ENCODE measurements at places on chromosomes 7 and 10.

- DNase-seq = no peak
Observed at GRCh38 chr7:14999331-14999730, 96.8 kb upstream of the DGKB start.

DNA sequence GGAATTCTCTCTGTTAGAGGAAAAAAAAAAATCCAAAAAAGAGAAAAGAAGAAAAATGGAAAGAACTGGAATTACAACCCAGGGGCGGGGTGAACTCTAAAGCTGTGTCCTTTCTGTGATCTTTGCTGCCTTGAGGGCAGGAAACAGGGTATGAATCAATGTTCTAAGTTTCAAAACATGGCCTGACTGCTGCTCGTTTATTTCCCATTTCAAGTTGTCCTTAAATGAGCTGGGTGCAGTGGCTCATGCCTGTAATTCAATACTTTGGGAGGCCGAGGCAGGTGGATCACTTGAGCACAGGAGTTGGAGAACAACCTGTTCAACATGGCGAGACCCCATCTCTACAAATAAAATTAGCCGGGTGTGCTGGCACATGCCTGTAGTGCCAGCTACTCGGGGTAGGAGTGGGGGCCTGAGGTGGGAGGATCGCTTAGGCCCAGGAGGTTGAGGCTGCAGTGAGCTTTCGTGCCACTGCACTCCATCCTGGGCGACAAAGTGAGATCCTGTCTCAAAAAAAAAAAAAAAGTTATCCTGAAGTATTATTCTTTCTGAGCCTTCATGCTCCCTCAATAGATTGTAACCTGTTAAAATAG lies 24.7 kb upstream of the TFAM start:
- no peak for DNase-seq

GRCh38 chr10:120788771-120789170 lies 62.4 kb upstream of the WDR11 start:
- DNase-seq = no peak

DNA sequence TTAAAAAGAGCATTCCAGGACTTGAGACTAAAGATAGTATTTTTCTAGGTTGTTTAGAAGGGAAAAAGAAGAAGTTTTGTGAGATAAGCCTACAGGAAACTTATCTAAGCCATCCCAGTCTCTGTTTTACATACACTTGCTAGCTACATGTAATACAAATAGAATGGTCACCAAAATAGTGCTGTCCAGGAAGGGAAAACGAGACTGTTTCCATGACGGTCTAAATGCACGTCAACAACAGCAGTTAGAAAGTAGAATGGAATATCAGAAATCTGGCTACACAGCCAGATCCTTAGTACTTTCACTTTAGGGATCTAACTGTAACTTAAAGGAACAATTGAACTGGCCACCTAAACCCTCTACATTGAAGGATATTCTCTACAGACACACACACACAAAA lies 117.6 kb downstream of the TSPAN12 start:
- DNase-seq = no peak

DNA sequence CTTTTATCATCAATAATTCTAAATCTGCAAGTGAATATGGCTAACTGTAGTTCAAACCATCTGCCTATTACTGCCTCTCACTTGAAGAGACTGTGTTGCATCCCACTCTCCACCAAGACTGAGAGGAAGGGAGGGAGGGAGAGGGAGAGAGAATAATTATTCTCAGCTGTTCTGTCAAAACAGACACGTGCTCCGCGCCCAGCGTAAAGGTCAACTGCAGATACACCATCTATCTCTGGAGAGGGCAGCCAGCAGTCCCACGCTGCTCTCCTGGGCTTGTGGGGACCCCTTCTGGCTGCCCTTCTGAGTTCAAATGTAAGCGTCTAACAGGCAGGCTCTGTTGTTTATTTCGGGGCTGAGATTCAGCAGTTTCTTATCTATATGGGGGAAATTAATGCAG lies 625.5 kb upstream of the GALNT17 start:
- DNase-seq = no peak

GRCh38 chr7:46550864-46551263 lies 629.8 kb upstream of the IGFBP3 start:
- no peak for DNase-seq

- no peak for DNase-seq
Observed at GRCh38 chr7:151425670-151426440, 14.1 kb downstream of the CRYGN start.

DNA sequence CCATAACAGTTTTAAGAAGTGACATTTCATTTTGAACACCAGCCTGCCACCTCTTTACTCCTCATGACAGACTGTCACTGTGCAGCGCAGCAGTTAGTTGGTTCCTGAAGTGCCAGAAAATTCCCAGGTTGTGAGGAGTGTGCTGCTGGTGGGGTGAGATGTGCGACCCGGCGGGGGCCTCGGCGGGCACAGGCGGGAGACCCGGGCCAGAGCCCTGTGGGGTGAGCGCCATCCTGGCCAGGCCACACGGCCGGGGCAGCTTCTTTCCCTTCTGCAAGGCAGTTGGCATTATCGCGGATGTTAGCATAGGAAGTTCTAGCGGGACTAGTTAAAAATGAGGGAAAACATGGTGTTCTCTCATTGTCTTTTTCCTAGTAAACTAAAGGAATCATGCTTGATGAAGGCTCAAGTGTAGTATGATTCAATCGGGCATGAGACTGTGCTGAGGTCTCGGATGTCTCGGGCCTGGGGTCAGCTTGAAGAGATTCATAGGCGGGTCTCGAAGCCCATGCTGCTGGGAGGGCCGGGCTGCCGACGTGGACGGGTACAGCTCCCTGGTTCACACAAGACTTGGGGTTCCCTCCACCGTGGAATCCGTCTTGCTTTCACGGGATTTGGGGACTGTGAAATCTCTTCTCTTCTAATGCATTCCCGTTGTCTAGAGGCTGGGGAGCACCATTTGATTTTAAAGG lies 56.1 kb downstream of the MGMT start:
- no peak for DNase-seq

GRCh38 chr7:30750683-30751650 lies 968 bp upstream of the INMT start:
- no peak for DNase-seq

DNA sequence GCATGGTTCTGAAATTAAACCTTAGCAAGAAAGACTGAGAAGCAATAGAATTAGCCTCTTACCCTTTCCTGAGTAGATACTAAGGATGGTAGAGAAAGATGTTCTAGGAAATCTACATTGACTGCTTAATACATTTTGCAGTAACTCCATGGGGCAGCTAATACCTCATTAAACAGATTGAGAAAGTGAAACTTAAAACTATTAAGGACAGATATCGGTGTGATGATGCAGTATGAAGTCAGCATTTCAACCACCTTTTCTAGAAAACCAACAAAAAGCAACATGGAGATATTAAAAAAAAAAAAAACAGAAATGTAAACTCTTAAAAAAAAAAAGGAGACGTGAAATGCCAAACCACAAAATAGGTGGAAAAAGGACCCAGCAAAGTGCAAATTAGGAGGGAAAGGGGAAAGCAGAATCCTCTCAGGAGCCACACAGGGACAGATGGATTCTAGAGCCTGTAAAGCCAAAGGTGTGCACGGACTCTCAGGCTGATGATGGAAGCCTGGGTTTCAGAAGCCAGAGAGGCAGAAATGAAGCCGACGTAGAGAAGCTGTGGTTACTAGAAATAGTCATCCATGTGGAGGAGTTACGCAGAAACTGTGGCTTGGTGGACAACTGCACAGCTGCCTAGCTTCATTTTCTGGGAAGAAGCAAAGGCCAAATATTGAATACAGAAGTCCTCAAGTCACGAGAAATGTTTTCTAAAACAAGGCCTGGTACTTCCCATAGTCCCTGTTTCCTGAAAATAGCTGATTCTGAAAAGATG lies 38.1 kb upstream of the GPR141 start:
- no peak for DNase-seq

DNA sequence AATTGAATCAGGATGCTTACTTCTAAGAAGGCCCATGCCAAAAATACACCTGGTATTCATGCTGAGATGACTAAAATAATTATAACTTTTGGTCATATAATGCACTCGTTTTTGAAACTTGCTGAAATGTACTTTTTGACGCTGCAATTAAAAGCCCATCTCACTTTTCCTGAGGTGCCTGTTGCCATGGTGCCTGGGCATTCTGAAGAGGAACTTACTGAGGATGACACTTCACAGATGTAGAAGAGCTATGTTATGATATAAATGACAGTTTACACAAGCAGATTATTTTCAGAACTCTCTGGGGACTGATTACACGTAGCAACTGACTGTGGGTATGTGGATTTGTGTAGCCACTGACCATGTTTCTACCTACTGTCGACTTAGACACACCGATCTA lies 182.4 kb downstream of the TPK1 start:
- DNase-seq = no peak

- DNase-seq = no peak
Observed at GRCh38 chr10:119209035-119209735, 1.8 kb downstream of the GRK5 start.

DNA sequence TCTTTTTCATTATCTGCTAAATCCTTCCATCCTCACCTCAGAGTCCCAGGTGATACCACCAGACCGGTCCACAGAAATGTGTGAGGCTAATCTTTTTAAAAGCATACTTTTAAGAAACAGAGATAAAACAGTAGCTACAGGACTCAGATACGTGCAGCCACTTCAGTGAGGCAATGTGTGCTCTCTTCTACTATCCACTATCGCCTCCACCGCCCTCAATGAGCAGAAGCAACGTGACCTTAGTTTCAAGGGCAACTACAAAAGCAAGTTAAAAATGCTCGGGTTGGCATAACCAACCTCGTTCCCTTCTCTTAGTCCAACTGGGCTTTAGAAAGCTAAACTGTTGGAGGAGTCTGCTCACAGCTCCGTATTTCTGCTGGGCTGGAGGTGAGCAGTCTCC lies 4.2 kb downstream of the FGFR2 start:
- no peak for DNase-seq

- no peak for DNase-seq
Observed at GRCh38 chr7:25206765-25207164, 21.5 kb downstream of the NPVF start.

GRCh38 chr10:103716206-103717160 lies 138.9 kb downstream of the SH3PXD2A start:
- DNase-seq = no peak

DNA sequence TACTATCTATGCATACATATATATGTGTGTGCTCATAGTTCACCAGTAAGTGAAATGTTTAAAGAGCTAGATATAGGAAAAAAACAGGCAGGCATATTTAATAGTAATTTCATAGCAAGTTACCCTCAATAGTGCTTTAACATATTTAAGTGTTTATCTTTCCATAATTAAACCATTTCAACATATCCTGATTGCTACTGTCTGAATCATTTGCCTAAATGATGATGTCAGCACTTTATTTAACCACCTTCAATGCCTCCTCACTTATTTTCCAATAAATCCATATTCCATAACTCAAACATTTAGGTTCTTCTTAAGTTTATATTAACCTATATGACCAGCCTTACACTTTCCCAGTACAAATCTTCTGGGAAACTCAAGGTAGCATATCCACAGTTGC lies 601.1 kb downstream of the ARL4A start:
- DNase-seq = no peak

GRCh38 chr10:68796605-68797004 lies 30.7 kb upstream of the STOX1 start:
- no peak for DNase-seq

DNA sequence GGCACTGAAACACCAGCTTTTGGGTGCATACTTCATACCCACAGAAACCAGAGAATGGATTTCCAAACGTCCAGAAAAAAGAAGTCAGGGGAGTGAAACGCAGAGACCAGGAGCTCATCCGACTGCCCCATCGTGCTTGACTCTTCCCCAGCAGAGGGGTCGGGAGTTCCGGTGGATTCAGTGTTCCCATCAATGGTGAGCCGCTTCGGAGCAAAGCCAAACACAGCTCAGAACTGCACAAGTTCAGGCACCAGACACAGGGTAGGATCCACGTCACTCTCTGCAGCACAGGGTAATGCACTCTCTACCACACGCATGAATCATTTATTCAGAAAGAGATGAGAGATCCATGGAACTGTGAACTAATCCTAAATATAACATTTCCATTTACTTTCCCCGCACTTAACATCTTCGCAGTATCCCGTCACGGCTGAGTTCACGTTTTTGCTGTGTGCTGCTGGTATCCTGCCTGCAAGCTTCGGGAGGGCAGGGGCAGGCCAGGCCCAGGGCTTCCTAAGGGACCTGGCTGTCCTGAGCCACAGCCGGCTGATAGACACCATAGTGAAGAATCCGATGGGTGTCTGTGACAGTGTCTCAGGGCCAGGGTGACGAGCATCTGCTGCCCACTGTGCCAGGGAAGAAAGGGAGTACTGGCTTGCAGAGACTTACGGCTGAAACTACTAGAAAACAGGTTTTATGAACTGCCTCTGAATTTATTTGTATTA lies 545.3 kb downstream of the PTPRN2 start:
- DNase-seq = no peak

GRCh38 chr7:1716263-1717094 lies 46.4 kb downstream of the ELFN1 start:
- DNase-seq = no peak

DNA sequence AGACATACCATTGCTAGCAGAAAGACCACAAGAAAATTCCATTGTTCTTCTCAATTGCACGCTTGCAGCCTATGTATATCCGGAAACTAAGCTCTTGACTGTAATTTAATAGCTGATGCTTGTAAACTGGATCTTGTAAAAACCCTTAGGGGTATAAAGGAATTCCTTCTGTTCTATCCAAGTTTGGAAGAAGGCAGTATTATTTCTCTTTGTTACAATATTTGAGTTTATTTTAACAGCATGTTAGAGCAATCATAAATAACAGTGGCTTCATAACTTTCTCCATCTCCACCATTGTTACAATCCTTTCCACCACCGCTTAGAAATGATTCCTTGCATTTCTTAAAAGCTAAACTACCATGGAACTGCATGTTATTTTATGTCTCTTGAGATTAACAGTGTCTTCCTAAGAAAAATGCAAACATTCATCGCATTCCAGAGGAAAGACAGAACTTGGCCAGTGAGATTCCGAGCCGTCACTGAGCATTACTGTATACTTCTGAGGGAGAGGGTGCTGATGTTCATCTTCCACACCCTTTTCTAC lies 92.5 kb downstream of the TRIL start:
- DNase-seq = no peak

- no peak for DNase-seq
Observed at GRCh38 chr7:46547044-46547443, 626.0 kb upstream of the IGFBP3 start.

GRCh38 chr7:105057472-105057871 lies 43.5 kb downstream of the KMT2E start:
- no peak for DNase-seq

DNA sequence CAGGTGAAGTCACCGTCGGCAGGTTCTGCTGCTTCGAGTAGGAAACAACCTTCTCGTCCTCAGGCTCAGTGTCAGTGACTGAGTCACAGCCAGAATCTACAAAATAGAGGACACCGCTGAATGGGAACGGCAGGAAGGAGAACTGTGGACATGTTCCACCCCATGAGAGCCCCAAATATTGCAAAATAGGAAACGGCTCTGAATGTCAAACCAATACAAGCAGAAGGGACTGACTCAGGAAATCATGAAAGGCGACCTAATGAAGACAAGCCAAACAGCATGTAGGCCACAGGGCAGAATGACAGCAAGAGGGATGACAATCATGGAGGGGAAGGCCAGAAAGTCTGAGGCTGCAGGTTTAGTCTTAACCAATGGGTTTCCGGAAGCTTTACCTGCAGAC lies 63.5 kb downstream of the PIK3AP1 start:
- DNase-seq = no peak

Measured in stimulated activated CD8-positive, alpha-beta memory T cell treated with anti-CD3 and anti-CD28 coated beads, Interleukin-7, amount 100 ng/mL, for 48 hours (primary cell).